Hepatocyte (in vitro differentiated cells): ENCODE measurements at places on chromosomes 2 and 18. TPM values are rescaled to one million over a fixed set of nuclear protein-coding genes. Genes with fewer than 3 reads are reported as not detected.

The SKOR2 gene
- total RNA-seq, result not detected in 2 replicates

The ALK gene
- 0.20 and 0.27 TPM in 2 replicates for total RNA-seq

The SERPINB10 gene
- total RNA-seq, result 0.93 TPM in 1 of 2 replicates, not detected in the other

The CD8A gene
- total RNA-seq, result 0.33 TPM in 1 of 2 replicates, not detected in the other

The TMEM198 gene
- total RNA-seq, result 7.3 and 8.0 TPM in 2 replicates

The SLC38A11 gene
- total RNA-seq, result 5.1 and 8.4 TPM in 2 replicates

The MREG gene
- total RNA-seq, result 10.1 and 12.9 TPM in 2 replicates

The AMER3 gene
- 1.00 and 1.4 TPM in 2 replicates for total RNA-seq

The HNRNPLL gene
- 38.7 and 55.7 TPM in 2 replicates for total RNA-seq

The TEKT4 gene
- total RNA-seq, result not detected in 2 replicates

The PSMA8 gene
- total RNA-seq, result not detected in 2 replicates

The ACMSD gene
- total RNA-seq, result 6.5 and 8.6 TPM in 2 replicates

The DTNB gene
- 10.3 and 12.8 TPM in 2 replicates for total RNA-seq

The CDH7 gene
- 2.8 and 2.9 TPM in 2 replicates for total RNA-seq

The GRHL1 gene
- 10.0 and 10.9 TPM in 2 replicates for total RNA-seq

The NLRC4 gene
- 0.13 and 0.92 TPM in 2 replicates for total RNA-seq

The MEP1B gene
- total RNA-seq, result 0.36 and 2.3 TPM in 2 replicates

The COQ10B gene
- total RNA-seq, result 40.2 and 44.4 TPM in 2 replicates

The IL36G gene
- total RNA-seq, result 0.20 TPM in 1 of 2 replicates, not detected in the other

The PLCD4 gene
- 0.52 and 1.7 TPM in 2 replicates for total RNA-seq

The SLC5A7 gene
- 0.03 TPM in 1 of 2 replicates, not detected in the other for total RNA-seq

The RBM43 gene
- total RNA-seq, result 3.8 and 4.6 TPM in 2 replicates

The RGPD3 gene
- total RNA-seq, result 0.27 and 0.36 TPM in 2 replicates

The C2orf81 gene
- 0.32 and 0.37 TPM in 2 replicates for total RNA-seq

The LRP2 gene
- 33.8 and 38.3 TPM in 2 replicates for total RNA-seq

The FSHR gene
- 0.20 and 0.68 TPM in 2 replicates for total RNA-seq
